ENCODE measurements at places on chromosomes 12 and 14.

- peak; percentile 38 for DNase-seq
These were observed 480 bp downstream of the SCAF11 start for GRCh38 chr12:45989721-45990467.

DNA sequence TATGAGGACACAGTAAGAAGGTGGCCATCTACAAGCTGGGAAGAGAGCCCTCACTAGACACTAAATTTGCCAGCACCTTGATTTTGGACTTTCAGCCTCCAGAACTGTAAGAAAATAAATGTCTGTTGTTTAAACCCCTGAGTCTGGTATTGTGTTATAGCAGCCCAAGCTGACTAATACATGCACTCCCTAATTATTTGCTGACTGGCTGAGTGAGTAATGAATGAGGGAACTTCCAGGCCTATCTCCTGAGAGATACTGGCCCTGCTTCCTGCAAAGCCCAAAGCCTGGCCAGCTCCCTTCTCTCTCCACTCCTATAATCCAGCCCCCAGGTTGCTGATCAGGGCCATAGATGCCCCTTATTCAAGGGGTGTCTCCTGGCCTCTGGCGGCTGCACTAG lies 120.0 kb upstream of the NOS1 start:
- DNase-seq = no peak

DNA sequence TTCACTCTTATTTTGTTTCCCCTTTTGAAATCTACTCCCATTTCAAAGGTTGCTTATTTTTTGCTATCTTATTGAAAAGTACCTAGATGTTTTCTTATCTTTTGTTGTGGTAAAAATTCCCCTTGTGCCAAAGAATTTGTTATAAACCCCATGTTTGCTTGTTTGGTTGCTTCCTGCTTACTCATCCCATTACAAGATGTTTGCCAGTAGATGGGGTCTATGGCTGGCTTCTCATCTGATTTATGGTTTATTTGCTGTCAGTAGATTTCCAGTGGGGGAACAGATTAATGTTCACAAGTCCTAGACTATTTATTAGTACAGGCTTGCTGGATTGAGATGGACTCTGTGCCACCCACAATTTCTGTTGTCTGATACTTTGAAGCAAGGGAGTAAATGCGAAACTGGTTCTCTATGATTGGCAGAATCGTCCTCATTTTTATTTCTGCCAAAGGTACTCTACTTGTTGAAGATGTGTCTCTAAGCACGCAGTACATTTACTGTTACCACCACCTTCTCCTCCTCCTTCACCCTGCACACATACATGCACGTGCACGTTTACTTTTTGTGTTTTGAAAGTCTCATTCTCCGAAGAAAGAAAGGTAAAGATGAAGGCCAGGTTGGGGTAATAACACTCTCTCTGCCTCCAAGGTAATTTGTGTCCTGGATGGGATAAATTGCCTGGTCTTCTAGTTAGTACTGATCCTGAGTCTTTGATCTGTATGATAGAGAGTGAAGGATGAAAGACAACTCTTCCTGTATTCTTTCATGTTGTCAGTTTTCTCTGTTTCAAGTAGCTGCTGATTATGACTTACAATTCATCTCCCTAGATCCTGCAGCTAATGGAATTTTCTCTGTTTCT lies 117.2 kb upstream of the ATP2B1 start:
- DNase-seq = no peak

GRCh38 chr14:49480979-49481498 lies 105.1 kb downstream of the RPS29 start:
- DNase-seq = no peak

DNA sequence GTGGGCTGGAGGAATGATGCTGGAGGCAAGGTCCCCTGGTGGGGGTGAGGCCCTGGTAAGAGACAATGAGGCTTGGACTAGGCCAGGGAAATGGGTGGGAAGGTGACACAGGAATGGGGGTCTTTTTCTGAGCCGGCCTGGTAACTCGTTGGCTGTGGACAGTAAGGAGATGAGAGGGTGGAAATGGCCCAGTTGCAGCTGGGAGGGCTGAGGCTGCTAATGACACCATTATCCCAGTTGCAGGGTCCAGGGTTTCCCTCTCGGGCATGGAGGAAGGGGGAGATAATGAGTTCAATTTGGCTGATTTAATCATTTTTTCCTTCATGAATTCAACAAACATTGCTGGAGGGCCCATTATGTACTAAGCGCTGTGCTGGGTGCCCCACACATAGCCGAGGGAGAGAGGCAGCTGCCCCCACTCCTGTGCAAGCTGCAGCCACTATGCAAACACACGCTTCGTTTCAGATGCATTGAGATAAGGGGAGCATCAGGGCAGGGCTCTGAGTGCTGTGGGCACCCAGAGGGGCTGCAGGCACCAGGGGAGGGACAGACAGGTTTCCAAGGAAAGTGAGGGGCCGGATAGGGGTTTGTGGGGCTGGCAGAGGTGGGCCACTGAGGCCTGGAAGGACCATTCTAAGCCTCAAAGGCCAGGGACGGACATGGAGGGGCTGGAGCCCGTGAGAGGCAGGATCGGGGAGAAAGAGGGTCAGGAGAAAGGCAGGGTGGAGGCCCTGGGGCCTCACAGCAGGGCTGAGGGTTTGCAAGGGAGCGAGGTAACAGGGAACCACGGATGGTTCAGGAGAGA lies 43.2 kb upstream of the MEG3 start:
- DNase-seq = no peak

DNA sequence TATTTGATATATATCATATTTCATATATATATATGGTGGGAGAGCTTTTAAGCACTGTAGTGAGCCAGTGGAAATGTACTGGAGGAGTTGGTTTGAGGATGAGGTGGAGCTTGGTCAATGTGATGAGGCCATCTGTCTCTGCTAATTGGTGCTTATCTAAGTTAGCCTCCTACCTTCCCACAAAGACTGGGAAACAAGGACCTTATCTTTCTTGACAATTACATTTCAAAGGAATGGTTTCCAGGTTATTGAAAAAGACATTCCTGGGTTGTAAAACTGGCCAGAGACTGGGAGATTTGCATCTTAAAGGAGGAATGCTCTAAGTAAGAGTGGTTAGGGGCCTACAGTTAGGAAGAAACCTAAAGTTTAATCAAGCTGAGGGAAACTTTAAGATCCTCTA lies 212.8 kb upstream of the SYT1 start:
- no peak for DNase-seq

- DNase-seq = no peak
These were observed 171.7 kb downstream of the SLC5A8 start for GRCh38 chr12:101038289-101038871.

- DNase-seq = no peak
These were observed 388.9 kb downstream of the SOX5 start for GRCh38 chr12:23560611-23561010.

DNA sequence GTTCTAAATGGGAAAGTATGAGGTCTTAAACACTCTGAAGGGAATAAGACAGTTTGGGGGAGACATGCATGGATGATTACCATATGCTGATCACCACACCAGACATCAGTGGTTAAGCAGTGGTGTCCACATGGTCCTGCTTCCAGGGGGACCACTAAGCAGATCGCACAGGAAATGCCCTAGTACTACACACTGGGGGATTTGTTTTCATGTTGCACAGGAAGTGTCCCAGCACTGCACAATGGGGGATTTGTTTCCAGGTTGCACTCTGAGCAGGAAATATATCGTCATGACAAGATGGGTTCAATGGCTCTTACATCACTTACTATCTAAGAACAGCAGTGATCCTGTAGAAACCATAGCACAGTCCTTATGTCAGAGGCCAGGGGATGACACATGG lies 245.5 kb downstream of the BCL11B start:
- no peak for DNase-seq

DNA sequence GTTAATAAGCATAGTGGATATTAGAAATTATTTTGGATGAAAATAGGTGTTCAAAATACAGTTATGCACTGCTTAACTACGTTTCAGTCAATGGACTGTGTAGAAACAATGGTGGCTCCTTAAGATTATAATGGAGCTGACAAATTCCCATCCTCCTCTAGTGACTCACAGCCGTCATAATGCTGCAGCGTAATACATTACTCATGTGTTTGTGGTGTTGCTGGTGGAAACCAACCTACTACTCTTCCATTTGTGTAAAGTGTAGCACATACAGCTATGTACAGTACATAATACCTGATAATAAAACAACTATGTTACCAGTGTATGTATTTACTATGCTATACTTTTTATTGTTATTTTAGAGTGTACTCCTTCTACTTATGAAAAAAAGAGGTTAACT lies 111.2 kb upstream of the TMCC3 start:
- DNase-seq = no peak

DNA sequence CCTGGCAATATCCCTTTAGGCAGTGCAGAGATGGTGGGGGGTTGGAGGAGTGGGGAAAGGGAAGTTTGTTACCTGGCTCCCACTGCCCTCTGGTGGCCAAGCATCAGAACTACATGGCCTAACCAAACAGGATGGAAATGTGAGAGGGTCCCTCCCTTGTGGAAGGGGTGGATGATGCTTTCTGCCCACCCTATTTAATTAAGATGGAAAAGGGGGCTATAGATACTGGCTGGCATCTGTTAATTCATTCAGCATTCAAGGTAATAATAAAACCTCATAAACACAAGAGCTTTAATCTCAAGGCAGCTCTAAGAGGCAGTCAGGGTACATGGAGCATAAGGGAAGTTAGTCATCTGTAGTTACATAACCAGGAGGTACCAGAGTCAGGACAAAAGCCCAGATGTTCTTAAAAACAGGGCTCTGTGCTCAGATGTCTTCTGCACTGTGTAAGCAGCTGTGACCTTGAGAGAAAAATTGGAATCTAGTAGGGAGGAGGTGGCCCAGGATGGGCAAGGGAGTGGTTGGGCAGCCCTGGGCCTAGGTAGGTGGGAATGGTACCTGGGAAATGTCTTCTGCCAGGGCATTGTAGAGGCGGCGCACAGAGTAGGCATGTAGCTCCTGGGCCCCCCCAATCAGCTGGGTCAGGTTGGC lies 4.6 kb downstream of the AP1G2 start:
- DNase-seq = peak; percentile 35

GRCh38 chr14:95255013-95255412 lies 64.7 kb downstream of the CLMN start:
- DNase-seq = no peak

DNA sequence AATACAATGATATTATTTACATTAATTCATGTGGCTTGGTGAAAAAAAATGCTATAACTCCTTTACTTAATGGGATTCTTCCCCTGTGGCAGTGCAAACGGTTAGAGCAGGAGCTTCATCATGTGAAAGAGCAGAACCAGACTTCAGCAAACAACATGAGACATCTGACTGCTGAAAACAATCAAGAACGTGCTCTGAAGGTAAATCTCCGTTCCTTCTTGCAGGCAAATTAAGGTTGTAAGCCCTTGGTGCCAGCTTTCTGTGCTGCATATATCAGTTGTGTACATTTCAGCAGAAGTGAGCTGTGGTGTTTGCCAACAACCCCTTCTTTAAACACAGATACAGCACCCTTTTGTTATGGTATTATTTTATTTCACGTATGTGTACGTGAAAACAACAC lies 171.7 kb downstream of the MIPOL1 start:
- DNase-seq = no peak

- no peak for DNase-seq
These were observed 46.3 kb downstream of the MON2 start for GRCh38 chr12:62512901-62513300.

- no peak for DNase-seq
These were observed 113.3 kb downstream of the SMOC1 start for GRCh38 chr14:69992564-69992963.

GRCh38 chr14:64966976-64967375 lies 5.2 kb downstream of the RAB15 start:
- DNase-seq = no peak
